ENCODE measurements at places on chromosomes 2 and 18.

- no peak for DNase-seq
Observed at GRCh38 chr18:3061581-3062312, 48.8 kb upstream of the LPIN2 start.

DNA sequence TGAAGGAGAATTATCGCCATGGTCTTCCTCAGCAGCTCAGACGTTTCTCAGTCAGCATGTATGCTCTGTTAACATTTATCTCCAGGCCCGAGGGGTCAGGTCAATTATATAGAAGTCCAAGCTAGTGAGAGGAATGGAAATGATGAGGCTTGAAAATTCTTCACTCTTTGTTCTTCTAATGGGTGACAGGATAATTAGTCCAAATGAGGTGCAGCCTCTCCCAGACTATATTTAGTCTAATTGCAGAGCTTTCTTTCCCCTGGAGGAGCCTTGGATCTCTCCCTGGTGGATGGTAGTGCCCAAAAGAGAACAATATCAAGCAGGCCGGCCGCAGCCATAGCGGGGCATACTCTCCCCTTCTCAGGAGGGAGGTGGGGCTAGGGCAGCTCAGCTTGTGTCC lies 51.4 kb upstream of the DTNB start:
- DNase-seq, result no peak

GRCh38 chr2:10009271-10009810 lies 34.0 kb upstream of the KLF11 start:
- no peak for DNase-seq

- no peak for DNase-seq
Observed at GRCh38 chr2:169765523-169765922, 31.9 kb downstream of the KLHL23 start.

GRCh38 chr2:85914922-85915321 lies 26.1 kb upstream of the ST3GAL5 start:
- DNase-seq, result no peak

- no peak for DNase-seq
Observed at GRCh38 chr18:37380546-37381110, 185.0 kb downstream of the CELF4 start.

GRCh38 chr2:120814352-120814751 lies 78.7 kb downstream of the GLI2 start:
- DNase-seq, result no peak

- DNase-seq, result no peak
Observed at GRCh38 chr18:58496231-58496630, 132.7 kb downstream of the ALPK2 start.

DNA sequence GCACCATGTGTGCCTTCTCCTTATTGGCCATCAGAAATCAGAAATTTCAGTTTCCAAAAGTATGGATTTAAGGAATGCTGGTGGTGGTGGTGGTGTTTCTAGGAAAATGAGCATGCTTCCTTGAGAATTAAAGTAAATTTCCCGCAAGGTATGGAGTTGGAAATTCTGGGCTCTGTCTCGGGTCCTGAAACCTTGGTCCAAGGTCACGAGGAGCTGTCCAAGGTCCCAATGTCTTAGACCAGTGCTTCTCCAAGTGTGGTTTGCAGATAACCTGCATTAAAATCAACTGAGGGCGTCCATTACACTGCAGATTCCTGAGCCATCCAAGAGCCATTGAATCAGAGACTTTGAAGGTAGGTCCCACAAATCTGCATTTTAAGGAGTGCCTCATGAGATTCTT lies 210.9 kb upstream of the PKDCC start:
- DNase-seq, result no peak

GRCh38 chr2:201558232-201558631 lies 85.1 kb downstream of the TMEM237 start:
- DNase-seq, result no peak

GRCh38 chr18:38460657-38461056 lies 895.1 kb upstream of the CELF4 start:
- DNase-seq, result no peak

GRCh38 chr2:85594715-85595300 lies 737 bp upstream of the RNF181 start:
- DNase-seq, result no peak

- no peak for DNase-seq
Observed at GRCh38 chr2:229371086-229371485, 100.0 kb upstream of the PID1 start.

DNA sequence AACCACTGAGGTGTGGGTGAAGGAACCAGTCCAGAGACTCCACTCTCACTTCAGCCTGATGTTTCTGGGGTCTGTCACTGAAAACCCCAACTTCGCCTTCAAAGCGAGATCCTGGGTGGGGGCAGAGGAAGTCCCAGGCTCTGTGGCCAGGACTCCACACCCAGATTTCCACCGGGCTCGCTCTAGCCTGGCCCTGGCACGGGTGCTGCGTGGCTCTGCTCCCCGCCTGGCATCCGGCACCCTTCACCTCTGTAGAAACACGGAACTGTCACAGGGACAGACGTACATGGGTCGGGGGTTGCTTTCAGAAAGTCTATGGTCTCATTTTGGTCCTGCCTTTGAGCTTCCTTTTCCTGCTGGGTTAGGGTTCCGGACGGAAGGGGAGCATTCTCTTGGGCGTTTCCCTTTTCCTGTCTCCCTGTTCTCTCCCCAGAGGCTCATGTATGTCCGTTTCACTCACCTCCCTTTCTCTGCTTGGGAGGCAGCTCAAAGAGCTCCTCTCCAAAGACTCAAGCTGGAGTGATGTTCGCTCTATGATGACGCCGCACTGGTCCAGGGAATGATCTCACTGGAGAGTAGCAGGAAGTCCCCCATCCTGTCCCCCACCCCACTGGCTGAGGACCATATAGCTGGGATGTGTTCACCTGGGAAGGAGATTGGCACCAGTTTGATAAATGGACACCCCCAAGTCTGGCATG lies 41.5 kb downstream of the ODC1 start:
- no peak for DNase-seq

DNA sequence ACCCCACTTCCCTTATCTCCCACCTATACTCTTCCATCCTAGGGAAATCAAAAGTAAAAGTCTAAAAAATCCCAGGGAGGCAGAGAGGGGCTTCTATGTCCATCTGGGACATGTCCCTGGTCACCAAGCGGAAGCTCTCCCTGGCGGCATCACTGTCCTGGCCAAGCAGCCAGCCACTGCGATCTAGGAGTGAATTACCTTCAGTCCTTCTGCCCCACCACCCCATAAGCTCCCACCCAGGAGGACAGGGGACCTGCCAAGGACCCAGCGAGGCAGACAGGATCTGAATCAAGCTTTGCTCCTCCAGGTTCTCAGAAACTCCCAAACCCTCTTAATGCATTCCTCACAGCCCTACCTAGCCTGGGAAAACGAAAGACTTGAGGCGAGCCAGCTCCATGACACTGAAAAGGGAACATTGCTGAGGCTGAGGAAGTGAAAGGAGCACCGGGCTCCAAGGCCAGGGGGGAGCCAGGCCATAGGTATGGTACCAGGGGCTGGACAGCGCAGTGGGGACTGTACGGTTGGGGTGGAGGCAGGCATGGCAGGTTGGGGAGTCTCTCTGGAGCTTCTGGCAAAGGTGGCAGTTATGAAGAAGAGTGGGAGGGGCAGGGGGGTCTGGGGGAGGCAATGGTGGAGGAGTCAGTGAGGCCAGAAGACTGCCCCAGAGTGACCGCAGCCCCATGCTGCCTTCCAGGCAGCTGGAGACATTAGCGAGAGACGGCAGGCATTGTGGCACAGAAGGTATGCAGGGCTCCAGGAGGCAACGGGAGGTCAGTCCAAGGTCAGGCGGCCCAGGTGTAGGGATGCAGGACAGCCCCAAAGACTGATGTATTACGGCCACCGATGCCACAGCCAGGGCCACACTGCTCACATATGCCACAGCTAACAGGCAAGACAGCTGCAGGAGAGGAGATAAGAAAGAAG lies 2.7 kb upstream of the SLC23A3 start:
- no peak for DNase-seq

GRCh38 chr2:41949091-41949882 lies 98.5 kb upstream of the PKDCC start:
- no peak for DNase-seq

- no peak for DNase-seq
Observed at GRCh38 chr2:221915926-221916325, 343.8 kb upstream of the EPHA4 start.

DNA sequence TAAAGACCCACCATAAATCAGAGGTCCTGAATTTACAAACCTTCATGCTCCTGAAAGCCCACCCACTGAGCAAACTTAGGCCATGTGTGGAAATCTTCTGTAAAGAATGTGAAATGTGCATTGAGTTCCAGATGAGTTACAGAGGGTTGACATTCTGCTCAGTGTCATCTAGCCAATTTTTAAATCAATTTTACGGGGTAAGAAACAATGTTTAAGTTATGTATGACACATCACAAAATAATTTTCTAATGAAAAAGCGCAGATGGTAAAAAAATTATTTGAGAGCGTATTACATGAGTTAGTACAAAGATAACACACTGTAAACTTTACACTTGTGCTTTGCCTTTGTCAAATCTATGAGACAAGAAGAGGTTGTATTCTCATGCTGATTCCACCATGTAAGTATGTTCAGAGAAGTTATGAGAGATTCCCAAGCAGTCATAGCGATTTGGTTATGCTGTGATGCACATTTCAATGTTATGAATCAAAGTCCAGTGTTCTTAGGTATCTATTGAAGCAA lies 446.3 kb downstream of the ADCYAP1 start:
- no peak for DNase-seq

DNA sequence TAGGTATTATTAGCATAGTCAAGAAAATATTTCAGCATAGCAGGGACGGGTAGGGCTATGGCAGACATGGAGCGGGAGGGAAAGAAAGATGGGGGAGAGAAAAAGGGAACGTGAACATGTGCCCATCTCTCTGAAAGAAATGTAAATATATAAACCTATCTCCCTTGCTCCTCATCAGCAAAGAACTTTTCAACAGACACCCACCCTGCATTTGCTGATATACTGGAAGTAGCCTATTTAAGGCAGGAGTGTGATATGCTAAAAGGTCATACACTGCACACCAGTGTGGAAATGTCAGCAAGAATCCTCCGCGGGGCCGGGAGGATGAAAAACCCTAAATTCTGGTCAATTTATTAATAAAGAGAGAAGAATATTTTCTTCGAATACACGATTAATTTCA lies 1.7 kb downstream of the MBOAT2 start:
- DNase-seq, result no peak

DNA sequence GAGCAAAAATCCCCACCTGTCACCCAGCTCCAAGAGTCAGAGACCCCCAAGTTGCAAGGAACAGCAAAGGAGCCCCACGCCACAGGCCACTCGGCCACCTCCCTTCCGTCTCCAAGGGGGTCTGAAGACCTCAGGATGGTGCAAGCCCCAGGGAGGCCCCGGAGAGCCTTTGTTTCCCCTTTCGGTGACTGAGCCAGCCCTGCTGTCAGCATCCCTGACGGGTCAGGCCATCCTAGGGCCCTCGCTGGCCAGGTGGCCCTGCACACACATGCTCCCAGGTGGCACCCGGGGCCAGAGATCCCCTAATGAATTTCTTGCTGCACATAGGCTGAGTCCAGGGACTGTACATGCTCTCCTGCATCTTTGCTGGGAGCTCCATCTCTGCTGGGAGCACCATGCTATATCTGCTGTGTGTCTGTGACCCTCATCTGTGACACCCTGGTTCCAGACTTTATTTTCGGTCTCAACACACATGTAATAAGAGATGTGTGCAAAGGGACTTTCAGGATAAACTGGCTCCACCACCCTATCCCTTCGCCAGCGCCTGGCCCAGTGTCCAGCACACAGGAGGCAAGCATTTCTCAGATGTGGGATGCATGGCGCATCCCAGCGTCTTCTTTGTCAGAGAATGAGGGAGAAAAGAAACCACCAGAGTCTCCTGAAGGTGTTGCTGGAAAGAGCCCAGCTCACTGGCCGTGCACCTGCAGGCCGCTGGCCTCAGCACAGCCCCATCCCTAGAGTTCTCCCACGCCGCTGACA lies 27.4 kb downstream of the ADI1 start:
- no peak for DNase-seq

DNA sequence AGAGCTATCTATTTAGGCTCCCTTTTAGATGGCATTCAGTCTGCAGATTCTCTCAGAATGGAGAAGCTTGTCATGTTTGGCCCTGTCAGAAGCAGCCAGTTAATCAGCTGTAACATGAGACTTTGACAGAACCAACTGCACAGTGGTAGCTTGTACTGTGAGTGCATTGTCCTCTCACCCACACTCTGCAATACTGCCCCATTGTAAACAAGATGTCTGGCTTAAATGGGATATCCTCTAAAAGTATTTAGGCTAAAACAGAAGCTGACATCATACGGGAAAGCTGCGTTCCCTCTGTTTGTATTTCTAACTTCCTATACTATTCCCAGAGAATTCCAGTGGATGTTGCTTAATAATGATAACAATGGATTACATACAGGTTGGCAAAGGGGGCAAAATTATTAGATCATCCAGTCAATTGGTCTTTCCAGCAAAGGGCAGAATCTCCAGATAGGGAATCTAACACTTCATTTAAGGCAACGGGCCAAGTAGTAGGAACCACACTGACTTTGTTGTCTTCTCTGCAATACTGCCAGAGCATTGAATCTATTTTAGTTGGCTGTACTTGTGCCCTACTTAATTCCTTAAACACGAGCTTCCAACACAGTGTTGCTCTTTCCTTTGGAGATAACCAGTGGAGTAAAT lies 15.4 kb upstream of the STAT4 start:
- no peak for DNase-seq

GRCh38 chr2:17388798-17389197 lies 129.4 kb downstream of the RAD51AP2 start:
- DNase-seq, result no peak

DNA sequence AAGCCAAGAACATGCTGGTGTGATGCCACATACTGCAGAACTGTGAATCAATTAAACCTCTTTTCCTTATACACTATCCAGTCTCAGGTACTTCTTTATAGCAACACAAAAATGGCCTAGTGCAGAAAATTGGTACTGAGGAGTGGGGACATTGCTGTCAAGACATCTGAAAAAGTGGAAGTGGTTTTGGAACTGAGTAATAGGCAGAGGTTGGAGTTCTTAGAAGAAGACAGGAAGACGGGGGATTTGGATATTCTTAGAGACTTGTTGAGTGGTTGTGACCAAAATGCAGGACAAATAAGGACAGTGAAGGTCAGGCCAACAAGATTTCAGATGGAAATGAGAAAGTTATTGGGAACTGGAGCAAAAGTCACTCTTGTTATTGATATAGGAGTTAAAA lies 31.3 kb upstream of the CDH2 start:
- no peak for DNase-seq

GRCh38 chr2:235492850-235493344 lies 946 bp upstream of the AGAP1 start:
- DNase-seq, result no peak

DNA sequence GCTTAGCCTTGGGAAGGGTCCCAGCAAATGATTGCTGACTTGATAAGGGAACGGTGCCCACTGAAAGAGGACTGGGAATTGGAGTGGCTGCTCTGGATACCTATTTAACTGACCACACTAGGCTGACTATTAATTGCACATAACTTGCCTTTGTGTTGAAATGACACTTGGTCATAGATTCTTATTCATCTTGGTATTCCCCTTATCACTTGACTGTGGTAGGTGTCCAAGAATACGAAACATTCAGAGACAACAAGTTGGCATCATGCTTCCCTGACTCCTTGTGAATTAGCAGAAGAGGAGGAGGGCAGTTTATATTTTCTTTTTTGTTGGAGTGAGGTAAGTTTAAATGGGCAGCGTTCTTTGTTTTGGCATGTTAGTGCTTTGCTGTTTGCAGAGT lies 13.4 kb downstream of the FMNL2 start:
- DNase-seq, result no peak

Data from activated CD4-positive, alpha-beta T cell treated with anti-CD3 and anti-CD28 coated beads, Interleukin-2, amount 50 U/mL, for 24 hours (primary cell).